ENCODE measurements at places on chromosomes 2 and 18.

DNA sequence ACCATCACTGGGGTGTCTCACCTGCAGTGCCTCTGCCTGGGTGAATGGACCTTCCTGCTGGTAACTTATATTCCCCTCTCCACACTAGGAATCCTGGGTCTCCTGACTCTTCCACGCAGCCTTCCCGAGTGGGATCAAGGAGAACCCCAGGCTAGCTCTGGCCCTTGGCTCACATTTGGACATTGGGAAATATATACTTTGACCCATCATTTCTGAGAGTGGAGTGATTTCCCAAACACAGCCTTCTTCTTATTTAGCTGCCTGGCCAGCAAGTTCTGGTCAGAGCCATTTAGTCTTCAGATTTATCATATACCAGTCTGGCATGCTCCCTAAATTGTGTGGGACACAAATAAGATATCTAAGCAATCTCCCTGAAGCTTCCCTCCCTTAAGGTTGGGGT lies 146.8 kb upstream of the PGAP1 start:
- DNase-seq = no peak

DNA sequence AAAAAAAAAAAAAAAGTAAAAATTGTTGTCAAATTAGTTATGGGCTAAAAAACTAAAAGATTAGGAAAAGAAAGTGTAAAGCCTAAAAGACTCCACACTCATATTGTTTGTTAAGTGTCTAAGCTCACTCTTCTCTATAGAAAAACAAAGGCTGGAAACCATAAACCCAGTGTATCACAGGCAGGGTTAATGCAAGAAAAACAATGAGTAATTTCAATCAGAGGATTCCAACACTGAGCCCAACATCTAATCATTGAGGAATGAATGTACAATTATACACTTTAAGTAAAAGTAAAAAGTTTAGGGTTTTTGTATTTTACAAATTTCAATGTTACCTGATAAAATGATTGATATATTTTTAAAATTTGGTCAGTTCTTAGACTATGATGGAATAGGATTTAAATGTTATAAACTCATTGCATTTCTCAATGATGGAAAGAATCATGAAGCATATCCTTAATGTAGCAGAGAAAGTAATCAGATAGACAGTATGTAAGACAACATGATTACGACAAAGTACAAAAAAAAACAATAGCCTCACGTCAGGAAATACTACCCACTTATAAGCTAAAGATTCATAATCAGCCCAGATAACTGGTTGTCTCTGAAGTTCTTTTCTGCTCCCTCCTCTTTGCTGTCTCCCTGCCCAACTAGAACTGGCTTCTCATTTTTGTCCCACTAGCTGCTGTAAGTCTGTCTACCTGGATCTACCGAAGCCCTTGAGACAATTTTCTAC lies 44.5 kb upstream of the SP3 start:
- DNase-seq = no peak

DNA sequence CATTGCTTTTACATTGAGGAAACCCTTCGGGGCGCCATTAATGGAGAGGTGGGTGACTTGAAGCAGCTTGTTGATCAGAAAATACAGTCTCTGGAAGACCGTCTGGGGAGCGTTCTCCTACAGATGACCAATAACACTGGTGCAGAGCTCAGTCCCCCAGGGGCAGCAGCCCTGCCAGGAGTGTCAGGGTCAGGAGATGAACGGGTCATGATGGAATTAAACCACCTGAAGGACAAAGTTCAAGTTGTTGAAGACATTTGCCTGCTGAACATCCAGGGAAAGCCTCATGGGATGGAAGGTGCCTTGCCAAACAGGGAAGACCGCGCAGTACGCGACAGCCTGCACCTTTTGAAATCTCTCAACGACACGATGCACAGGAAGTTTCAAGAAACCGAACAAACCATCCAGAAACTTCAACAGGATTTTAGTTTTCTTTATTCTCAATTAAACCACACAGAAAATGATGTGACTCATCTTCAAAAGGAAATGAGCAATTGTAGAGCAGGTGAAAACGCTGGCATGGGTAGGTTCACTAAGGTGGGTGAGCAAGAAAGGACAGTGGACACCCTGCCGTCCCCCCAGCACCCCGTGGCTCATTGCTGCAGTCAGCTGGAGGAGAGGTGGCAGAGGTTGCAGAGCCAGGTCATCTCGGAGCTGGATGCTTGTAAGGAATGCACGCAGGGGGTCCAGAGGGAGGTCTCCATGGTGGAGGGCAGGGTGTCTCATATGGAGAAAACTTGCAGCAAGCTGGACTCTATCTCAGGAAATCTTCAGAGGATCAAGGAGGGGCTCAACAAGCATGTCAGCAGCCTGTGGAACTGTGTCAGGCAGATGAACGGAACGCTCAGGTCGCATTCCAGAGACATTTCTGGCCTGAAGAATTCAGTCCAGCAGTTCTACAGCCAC lies 45.0 kb downstream of the EMILIN2 start:
- DNase-seq = no peak

- DNase-seq = no peak
Measured at GRCh38 chr18:72075040-72075439, 469.1 kb downstream of the CBLN2 start.

DNA sequence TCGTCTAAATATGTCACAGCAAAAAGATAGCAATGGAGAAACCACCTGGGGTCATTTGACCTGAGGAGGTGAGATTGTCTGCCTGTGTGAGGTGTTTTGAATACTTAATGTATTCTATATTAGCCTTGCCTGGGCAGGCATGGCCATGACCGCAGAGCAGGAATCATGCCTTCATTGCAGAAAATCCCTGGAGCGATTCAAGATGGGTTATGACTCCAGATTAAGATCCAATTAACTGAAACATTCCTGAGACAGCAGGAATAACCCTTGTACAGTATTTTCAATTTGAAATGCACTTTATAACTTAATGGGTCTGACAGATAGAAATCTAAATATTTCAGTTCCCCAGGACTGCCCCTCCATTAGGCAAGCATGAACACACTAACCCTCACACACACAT lies 227.3 kb upstream of the RAB6C start:
- no peak for DNase-seq

Data from HepG2 (cell line).